ENCODE measurements at places on chromosomes 5 and 9.

- DNase-seq, result no peak
Observed at GRCh38 chr9:118100529-118101419, 396.6 kb downstream of the TLR4 start.

- no peak for DNase-seq
Observed at GRCh38 chr5:57715296-57715695, 232.7 kb upstream of the ACTBL2 start.

DNA sequence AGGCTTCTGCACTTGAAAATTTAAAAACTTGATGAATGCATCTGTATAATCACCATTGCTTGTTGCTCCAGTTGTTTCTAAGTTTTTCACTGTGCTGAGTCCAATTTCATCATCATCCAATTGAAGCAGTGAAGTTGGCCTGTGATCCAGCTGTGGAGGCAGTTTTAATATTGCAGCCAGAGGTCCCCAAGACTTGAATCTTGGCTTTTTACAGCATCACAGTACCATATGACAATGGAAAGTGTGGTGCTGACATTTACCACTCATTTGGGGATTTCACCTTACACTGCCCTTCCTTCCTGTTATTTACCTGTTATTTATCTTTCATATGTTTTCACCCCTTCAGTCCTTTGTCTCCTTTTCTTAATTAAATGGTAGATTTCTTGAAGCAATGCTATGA lies 76.2 kb upstream of the SPIN1 start:
- DNase-seq, result no peak

DNA sequence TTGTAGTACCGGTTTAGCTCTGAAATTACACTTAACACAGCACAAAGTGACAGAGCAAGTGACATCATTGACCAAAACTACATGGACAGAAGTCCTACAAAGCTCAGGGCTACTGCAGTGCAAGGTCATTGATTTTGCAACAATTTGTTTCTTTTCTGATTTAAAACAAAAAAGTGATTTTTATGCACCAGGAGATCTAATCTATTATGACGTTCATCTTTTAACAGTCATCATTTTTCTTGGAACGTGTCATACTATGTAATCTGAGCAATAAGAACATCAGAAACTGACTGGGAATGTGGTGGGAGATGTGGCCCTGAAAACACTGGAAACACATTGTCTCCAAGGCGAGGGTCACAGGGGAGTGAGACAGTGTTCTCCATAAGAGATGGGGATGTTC lies 17.4 kb upstream of the ZFAND5 start:
- no peak for DNase-seq

DNA sequence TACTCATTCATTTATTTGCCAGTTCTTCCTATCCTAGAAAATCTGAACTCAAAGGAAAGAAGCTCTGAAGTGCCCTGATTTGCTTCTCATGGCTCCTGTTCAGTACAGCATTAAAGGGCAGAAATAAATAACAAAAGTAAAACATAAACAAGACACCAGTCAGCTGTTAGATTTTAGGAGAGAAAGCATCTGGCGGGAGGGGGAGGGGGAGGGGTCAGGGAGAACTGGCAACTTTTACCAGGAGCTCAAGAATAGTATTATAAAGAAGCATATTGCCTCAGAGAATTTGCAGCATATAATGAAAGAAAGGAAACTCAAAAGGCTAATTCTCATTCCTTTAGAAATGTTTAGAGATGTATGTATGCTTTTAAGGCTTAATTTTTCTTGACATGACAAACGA lies 68.1 kb downstream of the SEMA6A start:
- no peak for DNase-seq

- DNase-seq, result no peak
Observed at GRCh38 chr5:137206030-137206715, 293.0 kb downstream of the SPOCK1 start.

DNA sequence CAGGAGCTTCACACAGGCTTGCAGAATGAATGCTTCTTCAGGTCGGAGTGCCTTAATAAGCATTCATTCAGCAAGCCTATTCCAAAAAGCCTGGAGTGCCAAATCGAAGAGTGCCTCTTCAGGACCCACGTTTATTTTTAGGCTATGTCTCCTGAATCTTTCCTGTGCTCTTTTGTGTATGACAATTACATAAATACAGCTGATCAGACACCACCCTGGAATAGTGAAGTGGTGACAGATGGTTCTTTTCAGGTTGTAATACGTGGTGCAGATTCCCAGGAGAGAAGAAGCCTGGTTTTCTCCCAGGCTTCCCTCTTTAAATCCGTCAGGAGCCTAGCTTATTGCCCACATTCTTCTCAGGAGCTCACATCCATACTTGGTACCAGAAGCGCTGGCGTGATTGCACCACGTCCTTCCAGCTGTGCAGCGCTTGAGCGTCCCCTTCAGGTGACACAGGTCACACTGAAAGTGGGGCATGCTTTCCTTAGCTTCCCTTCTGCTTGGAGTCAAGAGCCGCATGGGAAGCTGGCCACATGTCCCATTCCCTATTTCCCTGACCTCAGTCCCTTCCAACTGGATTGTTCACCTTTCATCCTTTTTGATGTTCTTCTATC lies 123.1 kb downstream of the ADCY2 start:
- no peak for DNase-seq

- no peak for DNase-seq
Observed at GRCh38 chr9:113616621-113617496, 153.3 kb downstream of the RGS3 start.

DNA sequence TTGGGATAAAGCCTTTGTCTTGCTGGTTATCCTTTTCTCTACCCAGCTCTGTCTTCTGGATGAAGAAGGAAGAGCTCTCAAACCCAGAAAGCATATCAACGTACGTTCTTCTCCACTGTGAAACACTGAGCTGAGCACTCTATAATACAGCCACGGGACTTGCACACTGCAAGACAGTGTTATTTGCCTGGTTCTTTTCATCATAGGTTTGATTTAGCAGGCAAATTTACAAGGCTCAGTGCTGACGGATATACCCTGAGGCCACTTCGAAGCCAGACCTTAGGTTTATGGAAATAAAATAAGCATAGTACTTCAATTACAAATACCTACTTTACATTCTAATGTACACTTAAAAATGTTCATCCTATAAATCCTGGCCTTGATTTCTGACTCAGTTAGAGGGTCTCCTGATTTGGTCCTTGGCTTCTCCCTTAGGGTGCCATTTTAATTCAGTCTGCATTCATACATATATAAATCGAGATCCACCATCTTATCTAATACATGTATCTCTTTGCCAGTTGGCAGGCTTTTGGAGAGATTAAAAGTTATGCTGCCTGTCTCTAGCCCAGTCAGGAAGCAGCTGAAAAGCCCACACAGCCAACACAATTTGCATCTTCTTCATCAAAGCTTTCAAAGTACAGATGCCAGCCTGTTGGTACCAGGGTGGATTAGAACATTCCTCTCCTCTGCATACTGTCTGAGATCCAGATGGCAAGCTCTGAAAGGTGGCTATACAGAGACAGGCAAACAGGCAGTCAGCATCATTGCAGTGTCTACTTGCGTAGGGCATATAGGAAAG lies 194.4 kb downstream of the DEPDC1B start:
- DNase-seq, result no peak

DNA sequence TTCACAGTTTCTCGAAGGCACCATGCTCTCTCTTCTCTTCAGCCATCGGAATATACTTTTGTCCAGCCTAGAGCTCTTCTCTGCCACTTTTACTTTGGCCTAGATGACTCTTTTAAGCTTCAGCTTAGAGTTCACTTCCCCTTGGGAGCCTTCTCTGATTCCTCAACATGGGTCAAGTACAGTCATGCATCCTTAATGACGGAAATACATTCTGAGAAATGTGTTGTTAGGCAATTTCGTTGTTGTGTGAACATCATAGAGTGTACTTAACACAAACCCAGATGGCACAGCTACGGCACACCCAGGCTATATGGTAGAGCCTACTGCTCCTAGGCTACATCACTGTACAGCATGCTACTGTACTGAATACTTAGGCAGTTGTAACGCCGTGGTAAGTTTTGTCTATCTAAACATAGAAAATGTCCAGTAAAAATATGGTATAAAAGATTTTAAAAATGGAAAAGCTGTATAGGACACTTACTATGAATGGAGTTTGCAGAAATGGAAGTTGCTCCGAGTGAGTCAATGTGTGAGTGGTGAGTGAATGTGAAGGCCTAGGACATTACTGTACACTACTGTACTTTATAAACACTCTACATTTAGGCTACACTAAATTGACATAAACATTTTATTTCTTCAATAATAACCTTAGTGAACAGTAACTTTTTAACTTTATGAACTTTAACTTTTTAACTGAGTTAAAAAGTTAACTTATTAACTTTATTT lies 15.1 kb upstream of the TNFSF15 start:
- DNase-seq, result no peak

DNA sequence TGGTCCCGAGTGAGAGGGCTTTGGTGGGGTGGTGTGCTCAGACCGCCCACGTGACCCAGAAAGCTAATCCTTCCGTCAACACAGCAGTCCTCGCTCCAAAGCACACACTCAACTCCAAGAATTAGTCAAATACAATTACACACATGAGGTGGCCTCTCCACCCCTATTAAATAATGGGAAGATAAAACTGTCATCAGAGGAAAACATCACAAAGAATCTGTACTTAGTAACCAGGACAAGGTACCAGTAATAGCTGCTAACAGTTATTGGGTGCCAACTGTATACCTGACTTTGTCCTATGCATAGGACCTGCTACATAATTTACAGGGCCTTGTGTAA lies 222.8 kb downstream of the HSPA4 start:
- no peak for DNase-seq

DNA sequence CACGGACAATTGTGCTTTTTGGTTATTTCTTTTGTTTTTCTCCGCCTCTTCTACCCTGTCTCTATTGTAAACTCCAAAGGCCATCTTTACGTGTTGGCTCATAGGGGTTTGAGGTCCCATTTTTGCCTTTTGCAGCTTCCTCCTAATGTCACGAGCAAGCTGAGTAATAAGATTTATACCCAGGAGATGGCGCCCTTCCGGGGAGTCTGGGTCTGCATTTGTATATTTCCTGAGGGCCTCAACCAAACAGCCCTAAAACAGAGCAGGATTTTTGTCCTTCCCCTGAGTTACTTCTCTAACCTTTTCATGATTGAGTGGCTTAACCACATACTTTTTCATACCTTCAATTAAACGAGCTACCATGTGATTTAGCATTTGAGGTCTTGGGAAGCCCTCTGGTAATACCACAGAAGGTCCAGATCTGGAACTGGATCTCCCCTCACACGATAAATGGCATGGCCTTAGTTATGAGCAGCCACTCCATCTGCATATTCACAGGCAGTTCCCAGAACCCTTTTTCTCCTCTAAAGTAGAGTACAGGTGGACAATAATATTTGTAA lies 11.2 kb upstream of the CFAP95 start:
- no peak for DNase-seq

DNA sequence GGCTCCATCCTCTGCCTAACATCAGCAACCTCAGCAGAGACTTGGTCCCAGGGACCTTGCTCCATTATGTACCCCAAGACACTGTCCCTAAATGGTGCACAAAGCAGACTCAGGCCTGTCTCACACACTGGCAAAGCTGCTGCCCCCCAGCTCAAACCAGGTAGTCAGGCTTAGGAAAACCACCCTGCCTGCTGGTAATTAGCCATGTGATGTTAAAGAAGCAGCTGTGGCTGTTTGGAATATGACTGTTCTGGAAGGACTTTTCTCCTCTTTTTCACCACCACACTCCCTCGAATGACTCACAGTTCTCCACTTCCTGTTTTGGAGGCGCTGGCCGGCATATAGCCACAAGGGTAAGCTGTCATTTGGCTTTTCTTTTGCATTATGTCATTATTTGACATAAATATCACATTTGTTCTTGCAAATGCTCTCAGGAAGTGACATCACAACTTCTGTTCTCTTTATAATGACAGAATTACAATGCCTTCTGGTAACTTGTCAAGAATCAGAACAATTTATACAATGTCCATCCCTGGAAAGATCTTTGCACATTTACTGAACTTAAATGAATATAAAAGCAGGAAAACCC lies 113.9 kb downstream of the SUSD1 start:
- peak; percentile 46 for DNase-seq

GRCh38 chr9:135105211-135105745 lies 17.8 kb downstream of the OLFM1 start:
- DNase-seq, result no peak

- DNase-seq, result no peak
Observed at GRCh38 chr5:88824892-88825583, 57.9 kb downstream of the MEF2C start.

- DNase-seq, result no peak
Observed at GRCh38 chr5:115241881-115242642, 20.6 kb downstream of the PGGT1B start.

DNA sequence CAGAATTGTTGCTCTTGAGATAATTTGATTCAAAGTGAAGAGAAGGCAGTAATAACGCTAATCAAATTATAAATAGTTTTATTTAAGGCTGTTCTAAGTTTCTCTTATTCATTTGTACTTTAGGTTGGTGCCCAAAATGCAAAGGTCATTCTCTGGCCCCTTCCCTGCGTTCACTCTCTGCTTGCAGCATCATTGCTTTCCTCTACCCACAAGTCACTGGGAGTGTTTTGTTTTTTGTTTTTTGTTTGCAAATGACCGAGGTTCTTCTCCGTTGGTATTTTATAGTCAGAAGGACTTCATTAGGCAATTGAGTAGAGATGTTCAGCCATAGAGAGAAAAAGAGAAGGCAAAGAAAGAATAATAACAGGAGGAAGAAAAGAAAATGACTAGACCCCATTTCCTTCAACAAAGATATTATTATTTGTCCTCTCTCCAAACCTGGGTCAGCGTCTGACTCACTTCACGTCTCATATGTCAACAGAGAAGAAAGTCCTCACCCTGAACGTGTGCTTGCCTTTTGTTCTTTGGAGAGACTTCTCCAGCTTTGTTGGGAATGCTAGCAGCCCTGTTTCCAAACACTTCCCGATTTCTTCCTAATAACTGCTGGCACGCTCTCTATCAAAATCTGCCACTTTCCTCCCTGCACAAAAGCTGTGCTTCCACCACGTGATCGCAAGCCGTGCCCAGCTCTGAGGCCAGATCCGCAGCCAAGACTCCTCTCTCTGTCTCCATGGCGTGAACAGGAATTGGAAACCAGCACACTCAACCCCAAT lies 119.8 kb downstream of the EBF1 start:
- no peak for DNase-seq

- no peak for DNase-seq
Observed at GRCh38 chr9:72888943-72889342, 63.9 kb downstream of the ALDH1A1 start.

GRCh38 chr5:113381791-113382190 lies 53.0 kb downstream of the TSSK1B start:
- DNase-seq, result no peak

DNA sequence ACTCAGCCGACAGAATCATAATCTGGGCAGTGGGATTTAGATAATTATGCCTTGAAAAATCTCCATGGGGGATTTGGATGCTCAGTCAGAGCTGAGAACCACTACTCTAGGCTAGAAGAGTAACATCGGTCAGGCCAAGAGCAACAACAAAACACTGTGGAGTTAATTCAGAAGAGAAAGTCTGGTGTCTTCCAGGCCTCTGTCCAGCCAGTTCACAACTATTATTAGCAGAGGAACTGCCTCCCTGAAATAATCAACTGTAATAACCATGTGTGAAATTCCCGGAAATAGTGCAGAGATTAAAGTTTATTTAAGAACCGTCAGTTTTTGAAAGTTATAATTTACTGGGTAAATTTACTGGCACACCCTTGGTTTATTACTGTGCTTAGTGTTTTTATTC lies 8.2 kb upstream of the MARCHF3 start:
- no peak for DNase-seq
